Activated naive CD8-positive, alpha-beta T cell treated with anti-CD3 and anti-CD28 coated beads for 36 hours (primary cell): ENCODE measurements at places on chromosomes 2 and 18.

- no peak for DNase-seq
Measured at GRCh38 chr2:120763931-120764330, 28.3 kb downstream of the GLI2 start.

DNA sequence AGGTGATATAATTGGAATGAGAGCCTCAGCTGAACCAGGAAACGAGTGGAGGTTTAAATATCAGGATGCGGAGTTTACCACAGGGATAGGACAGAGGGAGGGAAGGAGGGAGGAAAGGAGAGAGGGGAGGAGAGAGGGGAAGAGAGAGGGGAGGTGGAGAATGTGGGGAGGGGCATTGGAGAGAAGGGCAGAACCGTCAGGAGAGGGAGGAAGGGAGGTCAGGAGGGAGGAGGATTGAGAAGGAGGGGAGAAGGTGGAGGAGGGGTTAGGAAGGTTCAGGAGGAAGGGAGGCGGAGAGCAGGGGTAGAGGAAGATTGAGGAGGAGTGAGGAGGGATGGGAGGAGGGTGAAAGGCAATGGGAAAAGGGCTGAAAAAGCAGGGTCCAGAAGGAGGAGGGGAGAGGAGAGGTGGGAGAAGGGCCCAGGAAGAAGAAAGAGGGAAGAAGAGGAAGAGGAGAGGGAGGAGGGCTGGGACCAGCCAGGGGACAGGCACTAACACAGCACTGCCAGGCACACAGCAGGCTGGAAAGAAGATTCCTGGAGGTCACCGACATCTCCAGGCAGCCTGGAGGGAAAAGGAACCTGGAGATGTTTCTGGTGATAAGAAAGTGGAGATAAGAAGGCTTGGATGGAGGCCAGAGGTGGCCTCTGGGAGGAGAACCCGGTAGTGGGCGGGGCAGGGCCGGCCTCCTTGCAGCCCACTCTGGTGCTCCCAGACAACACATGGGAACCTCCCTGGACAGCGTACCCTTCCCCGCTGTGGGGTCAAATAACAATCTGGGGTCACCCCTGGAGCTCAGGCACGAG, 176.7 kb upstream of the SMAD2 start:
- DNase-seq: no peak

DNA sequence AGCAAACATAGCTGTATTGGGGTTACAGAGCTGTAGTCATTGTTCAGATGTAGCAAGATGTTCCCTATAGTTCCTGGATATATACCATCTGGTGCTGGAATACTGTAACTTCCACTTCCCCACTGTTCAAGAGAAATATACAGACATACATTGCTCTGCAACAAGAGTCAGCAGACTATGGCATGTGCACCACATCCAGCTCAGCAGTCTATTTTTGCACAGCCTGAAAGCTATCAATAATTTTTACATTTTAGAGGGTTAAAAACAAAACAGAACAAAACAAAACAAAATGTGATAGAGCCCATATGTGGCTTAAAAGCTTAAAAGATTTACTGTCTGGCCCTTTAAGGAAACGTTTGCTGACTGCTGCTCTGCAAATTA, 31.8 kb upstream of the VIT start:
- DNase-seq: no peak

DNA sequence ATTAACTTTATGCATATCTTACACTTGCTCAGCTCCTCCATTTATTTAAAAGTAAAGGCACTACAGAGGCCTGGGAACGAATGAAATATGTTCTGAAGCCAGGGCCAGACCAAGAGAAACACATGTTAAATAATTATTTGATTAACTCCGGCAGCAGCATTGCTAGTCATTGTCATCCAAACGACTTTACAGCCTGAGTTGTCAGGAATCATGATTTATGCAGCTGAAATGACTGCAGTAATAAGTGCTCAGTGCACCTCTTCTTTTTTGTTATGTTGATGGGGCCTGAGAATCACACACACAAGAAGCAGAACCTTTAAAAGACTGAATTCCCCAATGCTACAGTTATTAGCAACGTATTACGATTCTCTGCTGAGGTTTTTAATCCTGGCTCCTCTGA, 58.9 kb downstream of the EPHA4 start:
- no peak for DNase-seq

DNA sequence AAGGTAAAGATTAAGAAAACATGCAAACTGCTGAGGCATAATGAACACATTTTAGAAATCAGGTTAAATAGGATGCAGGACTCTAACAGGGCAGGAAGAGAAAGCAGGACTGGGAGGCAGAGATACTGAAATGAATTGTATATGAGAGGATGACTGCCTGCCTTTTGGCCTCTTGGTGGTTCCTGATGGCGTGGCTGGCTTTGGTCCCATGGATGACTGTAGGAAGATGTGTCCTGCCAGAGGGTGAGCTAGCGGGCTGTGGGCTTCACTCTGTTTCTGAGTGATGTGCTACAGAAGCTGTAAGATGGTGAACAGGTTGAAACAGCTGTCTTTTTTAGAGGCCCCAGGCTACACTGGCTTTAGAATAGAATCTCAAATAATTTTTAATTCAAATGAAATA, 517.0 kb downstream of the SLC4A3 start:
- DNase-seq: no peak

DNA sequence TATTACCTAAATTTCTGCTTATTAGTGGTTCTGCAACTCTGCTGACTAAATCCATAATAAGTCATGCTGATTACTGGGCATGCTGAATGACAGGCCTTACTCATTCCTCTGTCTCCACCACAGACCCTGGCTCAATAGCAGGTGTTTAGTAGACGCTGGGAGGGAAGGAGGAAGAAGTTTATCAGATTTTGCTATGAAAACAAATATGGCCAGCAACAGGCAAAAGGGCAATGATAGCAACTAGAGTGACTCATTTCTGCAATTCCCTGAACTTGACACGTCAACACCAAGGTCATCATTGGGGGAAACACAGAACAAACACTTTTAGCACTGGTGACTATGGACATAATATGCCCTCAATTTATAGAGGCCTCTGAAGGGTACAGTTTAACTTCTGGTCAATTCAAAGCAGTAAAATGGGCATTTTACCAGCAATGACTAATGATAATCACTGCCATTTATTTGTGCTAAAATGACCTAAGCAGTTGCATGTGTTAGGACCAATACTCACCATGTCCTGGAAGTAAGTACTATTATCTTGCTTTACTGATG, 35.2 kb downstream of the TMEM163 start:
- no peak for DNase-seq

DNA sequence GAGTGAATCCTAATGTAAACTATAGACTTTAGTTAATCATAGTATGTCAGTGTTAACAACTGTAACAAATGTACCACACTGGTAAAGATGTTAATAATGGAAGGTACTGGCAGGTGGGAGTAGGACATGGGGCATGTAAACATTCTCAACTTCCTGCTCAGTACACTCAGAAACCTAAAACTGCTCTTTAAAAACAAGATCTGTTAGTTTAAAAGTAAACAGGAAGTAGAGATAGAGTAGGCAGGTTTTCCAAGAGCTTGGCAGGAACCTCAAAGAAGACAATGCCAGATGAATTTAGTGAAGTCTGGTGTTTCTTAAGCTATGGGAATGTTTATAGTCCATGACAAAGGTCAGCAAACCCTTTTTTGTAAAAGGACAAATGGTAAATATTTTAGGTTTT, 46.6 kb downstream of the CCDC138 start:
- no peak for DNase-seq

DNA sequence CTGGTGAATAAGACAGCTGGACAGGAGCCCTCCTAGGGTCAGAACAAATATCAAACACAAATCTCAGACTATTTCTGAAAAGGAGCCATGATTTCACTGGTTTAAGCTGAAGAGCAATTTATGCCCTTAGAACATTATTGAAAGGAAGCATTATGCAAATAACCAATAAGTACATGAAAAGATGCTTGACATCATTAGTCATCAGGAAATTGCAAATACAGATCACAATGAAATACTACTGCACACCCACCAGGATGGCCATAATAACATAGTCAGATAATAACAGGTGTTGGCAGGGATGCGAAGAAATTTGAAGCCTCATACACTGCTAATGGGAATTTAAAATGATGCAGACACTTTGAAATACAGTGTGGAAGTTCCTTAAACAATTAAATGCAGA, 176.4 kb upstream of the RAB6C start:
- DNase-seq: no peak

DNA sequence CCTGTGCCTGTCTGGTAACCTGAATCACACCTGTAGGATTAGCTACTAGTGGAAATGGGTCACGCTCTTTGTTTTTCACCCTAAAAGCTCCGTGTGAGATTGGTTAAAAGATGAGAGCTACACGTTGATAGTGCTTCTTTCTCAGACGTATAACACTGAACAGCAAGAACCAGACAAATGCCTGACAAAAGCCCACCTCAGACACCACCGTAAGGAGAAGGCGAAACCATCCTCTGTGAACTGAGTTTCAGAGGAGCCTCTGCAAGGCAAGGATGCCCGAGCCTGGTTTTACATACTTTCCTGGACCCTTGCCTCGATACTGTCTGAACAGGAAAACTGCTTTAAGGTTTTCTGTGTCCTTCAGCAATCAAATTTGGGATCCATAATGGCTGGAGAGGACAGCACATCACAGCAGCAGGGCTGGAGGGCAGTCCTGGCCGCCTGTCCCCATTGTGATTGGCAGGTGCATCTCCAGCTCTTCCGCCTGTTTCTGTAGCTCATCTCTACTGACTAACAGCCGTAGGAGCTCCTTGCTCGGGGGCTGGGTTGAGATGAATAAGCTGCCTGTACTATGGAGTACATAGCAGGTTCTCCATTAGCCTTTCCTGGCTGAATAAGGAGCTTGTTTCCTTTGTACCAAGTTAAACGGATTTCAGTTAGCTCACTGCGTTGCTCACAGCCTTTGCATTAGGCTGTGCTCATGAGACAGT, 155.5 kb downstream of the MYT1L start:
- DNase-seq: no peak

- no peak for DNase-seq
Measured at GRCh38 chr2:13021470-13021957, 304.8 kb downstream of the TRIB2 start.

DNA sequence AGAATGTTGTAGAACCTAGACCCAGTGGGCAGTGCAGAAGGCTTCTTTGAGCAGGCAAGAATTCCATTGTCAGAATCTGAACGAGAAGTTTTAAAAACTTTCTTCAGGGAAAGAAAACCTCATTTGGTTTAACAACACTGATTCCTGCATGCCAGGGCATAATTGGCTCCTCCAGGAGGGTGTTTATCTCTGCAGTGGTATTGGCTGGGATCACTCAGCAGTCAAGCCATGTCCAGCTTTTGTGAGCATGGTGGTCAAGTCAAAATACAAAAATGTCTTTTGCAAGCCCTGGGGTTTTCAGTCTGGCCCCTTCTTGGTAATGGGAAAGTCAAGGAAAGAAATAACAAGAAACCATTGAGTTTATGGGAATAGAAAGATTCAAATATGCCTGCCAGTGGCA, 28.3 kb downstream of the FHOD3 start:
- no peak for DNase-seq

GRCh38 chr2:200814276-200814815, 2.6 kb downstream of the BZW1 start:
- DNase-seq: peak; percentile 43

DNA sequence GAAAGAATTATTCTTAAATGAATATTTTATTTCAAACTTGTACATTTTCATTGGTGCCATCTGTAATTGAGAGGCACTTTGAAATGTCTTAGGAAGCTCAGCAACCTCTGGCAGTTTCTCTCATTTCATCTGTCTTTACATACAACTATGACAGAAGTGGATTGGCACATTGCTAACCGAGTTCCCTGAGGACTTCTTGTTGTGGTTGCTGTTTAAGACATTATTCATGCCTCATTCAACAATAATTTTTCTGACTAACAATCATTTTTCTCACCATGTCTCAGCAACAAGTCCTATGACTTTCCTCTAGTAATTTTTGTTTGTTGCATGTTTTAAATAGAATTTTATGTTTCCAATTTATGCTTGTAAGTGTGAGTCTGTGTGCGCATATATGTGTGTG, 284.0 kb upstream of the CWC22 start:
- no peak for DNase-seq

DNA sequence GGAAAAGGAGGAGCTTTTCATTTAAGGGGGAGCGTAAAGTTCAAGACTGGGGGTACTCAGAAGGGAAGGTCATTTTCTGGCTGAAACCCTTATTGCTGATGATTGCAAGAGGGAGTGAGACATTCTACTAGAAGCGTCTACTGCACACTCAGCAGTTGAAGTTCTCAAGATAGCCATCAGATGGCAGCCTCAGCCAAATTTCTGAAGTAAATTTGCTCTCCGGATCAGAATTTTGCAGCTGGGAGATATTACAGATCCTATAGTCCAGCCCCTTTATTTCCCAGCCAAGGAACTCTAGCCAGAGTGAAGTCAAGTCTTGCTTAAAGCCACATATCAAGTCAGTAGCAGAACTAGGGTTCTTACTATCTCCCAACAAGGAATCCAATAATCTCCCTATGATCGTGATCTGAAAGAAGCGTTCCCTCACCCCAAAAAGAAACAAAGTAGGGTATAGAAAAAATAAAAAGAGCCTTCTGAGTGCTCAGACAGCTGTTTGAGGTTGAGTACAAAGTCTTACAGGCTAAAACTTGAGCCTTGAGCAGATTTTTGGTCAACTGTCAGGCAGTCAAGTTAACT, 24.0 kb downstream of the RAX start:
- peak; percentile 17 for DNase-seq

DNA sequence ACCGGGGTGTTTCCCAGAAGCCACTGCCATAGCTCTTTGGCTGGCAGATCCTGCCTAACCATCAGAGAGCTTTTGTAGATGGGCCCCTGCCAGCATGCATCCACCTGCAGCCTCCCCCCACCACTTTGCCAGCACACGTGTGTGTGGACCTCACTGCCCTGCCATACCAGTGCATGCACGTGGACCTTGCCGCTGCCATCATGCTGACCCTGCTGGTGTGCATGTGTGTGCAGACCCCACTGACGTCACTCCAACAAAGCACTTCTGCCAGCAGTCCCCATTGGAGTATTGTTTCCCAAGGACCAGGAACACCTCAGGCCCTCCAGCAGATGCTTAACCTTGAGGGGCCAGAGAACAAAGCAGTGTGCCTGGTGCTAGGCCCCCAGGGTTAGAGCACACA, 71.4 kb downstream of the STRADB start:
- DNase-seq: no peak
